ENCODE measurements at places on chromosomes 4 and X.

DNA sequence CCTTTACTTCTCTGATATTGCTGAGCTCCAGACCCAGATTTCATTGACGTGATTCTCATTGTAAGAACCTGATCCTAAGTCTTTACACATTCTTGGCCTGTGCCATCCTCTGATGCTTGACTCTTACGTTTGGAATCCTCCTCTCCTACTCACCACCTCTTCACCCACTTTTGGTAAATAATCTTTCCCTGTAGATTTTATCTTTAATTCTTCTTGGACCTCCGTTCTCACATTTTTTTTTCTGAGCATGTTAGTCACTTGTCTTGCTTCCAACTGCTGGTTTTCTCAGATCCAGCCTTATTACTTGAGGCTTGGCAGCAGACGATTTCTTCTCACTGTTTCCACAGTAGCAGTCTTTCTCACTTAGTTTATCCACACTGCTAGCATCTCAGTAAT, 12.4 kb upstream of the SH3RF1 start:
- no peak overlapping the region for H3K4me3 ChIP-seq
- no peak for DNase-seq
- H3K4me1 ChIP-seq = no peaks in the 10 kb centered on the region

GRCh38 chrX:73239242-73239641, 24.6 kb upstream of the NAP1L2 start:
- H3K4me1 ChIP-seq = no peaks in the 10 kb centered on the region
- no peak overlapping the region for H3K4me3 ChIP-seq
- no peaks in the 10 kb centered on the region for H3K36me3 ChIP-seq
- H3K27ac ChIP-seq = no peak overlapping the region

GRCh38 chr4:180669680-180670079, 1573.5 kb upstream of the TENM3 start:
- H3K27ac ChIP-seq = no peak overlapping the region
- no peak overlapping the region for H3K4me3 ChIP-seq
- no peaks in the 10 kb centered on the region for H3K36me3 ChIP-seq
- no peak for DNase-seq
- no peaks in the 10 kb centered on the region for H3K27me3 ChIP-seq

- H3K4me1 ChIP-seq = no peaks in the 10 kb centered on the region
- no peaks in the 10 kb centered on the region for H3K27me3 ChIP-seq
Measured at GRCh38 chr4:47816748-47817147, 21.1 kb downstream of the CORIN start.

DNA sequence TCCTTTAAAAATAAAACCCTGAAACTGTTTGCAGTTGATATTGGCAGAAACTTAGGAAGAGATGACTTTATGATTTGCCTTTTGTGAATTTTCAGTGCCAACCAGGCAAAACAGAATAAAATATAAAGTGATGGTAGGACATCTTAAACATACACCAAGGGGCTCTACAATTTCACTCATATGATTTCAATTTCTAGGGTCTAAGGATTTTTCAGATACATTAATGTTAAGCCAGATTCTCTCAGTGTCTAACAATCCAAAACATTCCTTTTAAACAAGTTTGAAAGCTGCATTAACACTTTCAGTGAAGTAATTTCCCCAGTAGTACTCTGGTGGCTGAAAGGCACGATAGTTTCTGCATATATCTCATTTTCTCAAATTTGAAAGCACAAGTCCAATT, 1262.0 kb upstream of the ADGRL3 start:
- H3K4me1 ChIP-seq = no peaks in the 10 kb centered on the region
- no peaks in the 10 kb centered on the region for H3K36me3 ChIP-seq
- no peak for DNase-seq
- H3K27me3 ChIP-seq = no peaks in the 10 kb centered on the region
- H3K27ac ChIP-seq = no peak overlapping the region

DNA sequence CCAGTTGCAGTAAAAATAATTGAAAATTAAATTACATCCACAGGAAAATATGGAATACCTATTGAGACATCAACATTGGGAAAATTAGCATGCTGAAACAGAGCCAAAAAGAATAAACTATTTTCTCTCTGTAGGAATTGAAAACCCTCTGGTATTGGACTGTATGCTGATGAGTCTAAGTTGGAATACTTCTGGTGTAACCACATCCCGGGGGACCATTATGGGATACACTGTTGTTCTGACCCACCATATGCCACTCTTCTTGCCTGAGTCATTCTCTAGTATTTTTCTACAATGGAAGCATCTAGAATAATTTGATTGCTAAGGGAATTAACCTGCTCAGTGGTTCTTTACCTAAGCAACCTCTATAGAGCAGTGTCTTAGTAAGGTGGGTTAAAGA, 640.7 kb upstream of the AGA start:
- DNase-seq = no peak
- no peak overlapping the region for H3K4me3 ChIP-seq
- no peaks in the 10 kb centered on the region for H3K4me1 ChIP-seq

DNA sequence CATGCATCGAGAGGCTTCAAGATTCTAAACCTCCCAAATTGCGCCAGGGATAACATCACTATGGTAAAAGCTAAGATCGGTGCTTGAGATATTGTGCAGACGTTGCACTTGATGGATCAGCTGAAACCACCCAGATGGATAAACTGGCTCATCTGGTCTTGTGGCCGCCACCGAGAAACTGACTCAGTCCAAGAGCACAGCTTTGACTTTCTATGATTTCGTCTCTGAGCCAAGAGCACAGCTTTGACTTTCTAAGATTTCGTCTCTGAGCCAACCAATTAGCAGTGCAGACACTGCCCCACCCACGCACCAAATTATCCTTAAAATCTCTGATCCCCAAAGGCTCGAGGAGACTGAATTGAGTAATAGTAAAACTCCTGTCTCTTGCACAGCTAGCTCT, 687.2 kb downstream of the FAM133A start:
- H3K27ac ChIP-seq = no peak overlapping the region
- H3K4me3 ChIP-seq = no peak overlapping the region
- H3K4me1 ChIP-seq = no peaks in the 10 kb centered on the region
- H3K27me3 ChIP-seq = no peaks in the 10 kb centered on the region
- H3K36me3 ChIP-seq = no peaks in the 10 kb centered on the region
- DNase-seq = no peak

- no peaks in the 10 kb centered on the region for H3K27me3 ChIP-seq
- H3K4me3 ChIP-seq = no peak overlapping the region
- peak overlapping the region; percentile 5 for H3K27ac ChIP-seq
- no peaks in the 10 kb centered on the region for H3K36me3 ChIP-seq
- H3K4me1 ChIP-seq = peaks cover 38% of the 10 kb centered on the region
Measured at GRCh38 chr4:143344774-143345173, 8.1 kb downstream of the GAB1 start.

DNA sequence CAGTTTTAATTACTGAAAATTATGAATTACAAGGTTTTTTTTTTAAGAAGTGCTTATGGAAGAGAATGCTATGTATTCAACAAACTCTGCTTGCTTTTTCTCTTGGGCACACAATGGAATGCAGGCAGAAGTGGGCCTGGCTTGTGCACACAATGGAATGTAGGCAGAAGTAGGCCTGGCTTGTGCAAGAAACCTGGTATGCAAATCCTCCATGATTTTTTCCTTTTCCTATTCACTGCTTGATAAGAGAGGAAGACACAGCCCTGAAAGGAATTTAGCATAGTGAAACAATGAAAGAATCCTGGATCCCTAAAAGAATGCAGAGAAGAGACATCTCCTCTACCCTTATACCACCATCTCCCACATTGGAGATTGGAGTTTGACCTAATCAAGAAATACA, 138.4 kb downstream of the COL25A1 start:
- H3K36me3 ChIP-seq = no peaks in the 10 kb centered on the region
- H3K4me3 ChIP-seq = no peak overlapping the region
- no peaks in the 10 kb centered on the region for H3K4me1 ChIP-seq
- H3K27me3 ChIP-seq = no peaks in the 10 kb centered on the region

- no peak overlapping the region for H3K27ac ChIP-seq
- no peaks in the 10 kb centered on the region for H3K4me1 ChIP-seq
- H3K4me3 ChIP-seq = no peak overlapping the region
- no peaks in the 10 kb centered on the region for H3K27me3 ChIP-seq
- no peaks in the 10 kb centered on the region for H3K36me3 ChIP-seq
Measured at GRCh38 chrX:63128509-63128908, 222.6 kb downstream of the SPIN4 start.

DNA sequence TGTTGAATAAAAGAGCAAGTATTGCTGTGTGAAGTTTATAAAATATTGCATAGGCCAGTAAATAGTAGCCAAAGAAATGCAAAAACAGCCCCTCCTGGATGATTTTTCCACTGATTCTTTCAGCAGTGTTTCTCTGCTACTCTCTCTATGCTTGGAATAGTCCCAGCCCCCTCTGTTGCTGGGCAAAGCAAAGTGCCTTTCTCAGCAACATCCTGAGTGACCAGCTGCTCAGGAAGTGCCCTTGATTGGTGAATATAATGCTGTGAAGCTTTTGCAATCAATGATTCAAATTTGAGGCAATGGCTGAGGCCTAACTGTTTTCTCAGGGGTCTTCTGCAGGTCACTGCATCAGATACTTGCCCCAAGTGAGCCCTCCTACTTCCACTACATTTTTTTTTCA, 656.7 kb downstream of the ZNF674 start:
- DNase-seq = no peak
- no peaks in the 10 kb centered on the region for H3K36me3 ChIP-seq
- H3K27me3 ChIP-seq = no peaks in the 10 kb centered on the region
- H3K27ac ChIP-seq = no peak overlapping the region

DNA sequence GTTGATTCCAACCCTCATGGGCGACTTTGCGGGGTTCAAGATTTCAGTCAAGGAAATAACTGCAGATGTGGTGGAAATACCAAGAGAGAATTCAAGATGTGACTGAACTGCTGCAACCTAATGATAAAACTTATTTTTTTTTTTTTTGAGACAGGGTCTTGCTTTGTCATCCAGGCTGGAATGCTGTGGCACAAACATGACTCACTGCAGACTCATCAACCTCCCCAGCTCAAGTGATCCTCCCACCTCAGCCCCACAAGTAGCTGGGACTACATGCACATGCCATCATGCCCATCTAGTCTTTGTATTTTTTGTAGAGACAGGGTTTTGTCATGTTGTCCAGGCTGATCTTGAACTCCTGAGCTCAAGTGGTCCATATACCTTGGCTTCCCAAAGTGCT, 19.5 kb upstream of the WDFY3 start:
- no peak overlapping the region for H3K4me3 ChIP-seq
- no peak overlapping the region for H3K27ac ChIP-seq

GRCh38 chr4:48985976-48986653, at the start of gene CWH43:
CWH43 (plus strand) TSS chr4:48986275; CDS start chr4:48986430, 155 bp downstream.
- no peaks in the 10 kb centered on the region for H3K27me3 ChIP-seq
- H3K36me3 ChIP-seq = no peaks in the 10 kb centered on the region
- peaks cover 10% of the 10 kb centered on the region for H3K4me1 ChIP-seq
- no peak within 1 kb of the TSS for H3K27ac ChIP-seq

DNA sequence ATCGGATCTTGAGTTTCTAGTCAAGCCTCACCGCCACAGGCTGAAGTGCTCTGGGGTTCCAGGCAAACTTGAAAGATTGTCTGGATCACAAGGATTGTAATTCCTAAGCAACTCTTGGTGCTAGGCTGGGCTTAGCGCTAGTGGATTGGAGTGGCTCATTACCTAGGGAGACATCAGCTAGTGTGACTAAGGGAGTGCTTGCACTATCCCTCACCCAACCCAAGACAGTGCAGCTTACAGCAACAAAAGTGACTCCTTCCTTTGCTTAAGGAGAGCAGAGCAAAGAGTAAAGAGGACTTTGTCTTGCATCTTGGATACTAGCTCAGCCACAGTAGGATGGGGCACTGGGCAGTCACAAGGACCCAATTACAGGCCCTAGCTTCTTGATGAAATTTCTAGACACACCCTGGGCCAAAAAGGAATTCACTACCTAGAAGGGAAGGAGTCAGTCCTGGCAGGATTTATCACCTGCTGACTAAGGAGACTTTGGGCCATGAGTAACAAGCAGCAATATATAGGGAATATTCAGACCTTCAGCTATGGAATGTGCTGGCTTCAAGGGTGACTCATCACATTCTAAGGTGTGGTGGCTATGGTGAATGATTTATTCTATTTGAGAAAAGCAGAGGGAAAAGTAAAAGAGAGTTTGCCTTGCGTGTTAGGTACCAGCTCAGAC, 1212.4 kb downstream of the PCDH18 start:
- no peaks in the 10 kb centered on the region for H3K36me3 ChIP-seq
- DNase-seq = no peak
- H3K27me3 ChIP-seq = no peaks in the 10 kb centered on the region
- no peaks in the 10 kb centered on the region for H3K4me1 ChIP-seq

DNA sequence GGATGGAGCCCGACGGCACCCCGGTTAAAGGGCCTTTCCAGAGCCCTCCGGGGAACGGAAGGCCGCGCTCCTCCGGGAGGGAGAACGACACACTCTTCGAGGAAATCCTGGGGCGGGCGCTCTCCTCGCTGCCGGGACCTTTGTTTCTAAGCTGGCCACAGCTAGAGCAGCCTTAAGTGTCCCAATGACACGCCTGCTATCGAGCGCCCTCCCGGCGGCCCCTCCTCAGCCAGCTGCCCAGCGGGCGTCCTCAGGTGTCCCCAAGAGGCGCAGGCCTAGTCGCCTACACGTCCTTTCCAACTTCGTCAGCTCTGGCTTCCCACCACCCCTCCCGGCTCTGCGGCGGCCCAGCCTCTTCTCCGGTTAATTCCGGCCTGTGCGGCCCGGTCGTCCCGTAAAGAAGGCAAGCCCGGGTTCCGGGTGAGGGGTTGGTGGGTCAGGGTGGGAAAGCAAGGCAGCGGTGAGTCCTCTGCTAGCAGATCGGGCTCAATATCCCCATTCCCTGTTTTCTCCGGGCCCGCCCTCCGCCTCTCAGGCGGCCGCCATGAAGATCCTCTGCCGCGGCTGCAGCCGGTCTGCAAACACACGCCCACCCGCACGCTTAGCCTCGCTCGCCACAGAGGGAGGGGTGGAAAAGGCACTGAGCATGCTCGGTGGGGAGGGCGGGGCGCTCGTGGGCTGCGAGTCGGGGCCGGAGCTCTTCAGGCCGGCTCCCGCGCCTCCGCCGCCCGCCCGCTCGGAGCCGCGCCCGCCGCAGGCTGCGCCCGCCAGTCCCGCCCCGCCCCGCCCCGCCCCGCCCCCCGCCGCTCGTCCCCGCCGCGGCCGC, at the start of gene RAP1GDS1:
Gene RAP1GDS1, plus strand, starts transcription at position 806 of the 826 bp plus-strand sequence. CDS start 182 bp downstream, outside the sequence.
- no peaks in the 10 kb centered on the region for H3K36me3 ChIP-seq
- DNase-seq = peak; percentile 93
- H3K27me3 ChIP-seq = no peaks in the 10 kb centered on the region

DNA sequence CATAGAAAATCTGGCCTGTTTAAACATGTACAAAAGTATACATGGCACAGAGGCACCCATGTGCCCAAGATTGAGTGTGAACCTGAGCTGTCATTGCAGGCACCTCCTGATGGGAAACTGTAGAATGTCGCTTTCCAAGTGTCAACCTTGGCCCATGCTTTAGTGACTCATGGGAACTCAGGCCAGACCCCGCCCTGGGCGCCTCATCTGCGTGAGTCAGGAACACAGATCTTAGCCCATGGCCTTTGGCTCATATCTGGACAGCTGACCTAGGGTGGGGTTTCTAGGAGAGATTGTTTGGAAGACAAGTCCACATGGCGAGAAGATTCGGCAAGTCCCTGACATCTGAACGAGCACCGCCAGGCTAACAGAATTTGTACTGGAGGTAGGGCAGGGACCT, 50.0 kb downstream of the CYTL1 start:
- H3K4me1 ChIP-seq = no peaks in the 10 kb centered on the region
- no peaks in the 10 kb centered on the region for H3K36me3 ChIP-seq
- no peak overlapping the region for H3K4me3 ChIP-seq

- H3K27ac ChIP-seq = no peak overlapping the region
- H3K4me1 ChIP-seq = no peaks in the 10 kb centered on the region
- H3K27me3 ChIP-seq = no peaks in the 10 kb centered on the region
- no peaks in the 10 kb centered on the region for H3K36me3 ChIP-seq
Measured at GRCh38 chrX:149392921-149393320, 112.2 kb downstream of the IDS start.

- DNase-seq = no peak
- H3K36me3 ChIP-seq = no peaks in the 10 kb centered on the region
- H3K4me3 ChIP-seq = peak overlapping the region; percentile 96
Measured at GRCh38 chr4:15654593-15655222, 449 bp downstream of the FBXL5 start.

Measured in vagina (tissue), 2 donors.